ENCODE measurements at places on chromosomes 3 and 15.

DNA sequence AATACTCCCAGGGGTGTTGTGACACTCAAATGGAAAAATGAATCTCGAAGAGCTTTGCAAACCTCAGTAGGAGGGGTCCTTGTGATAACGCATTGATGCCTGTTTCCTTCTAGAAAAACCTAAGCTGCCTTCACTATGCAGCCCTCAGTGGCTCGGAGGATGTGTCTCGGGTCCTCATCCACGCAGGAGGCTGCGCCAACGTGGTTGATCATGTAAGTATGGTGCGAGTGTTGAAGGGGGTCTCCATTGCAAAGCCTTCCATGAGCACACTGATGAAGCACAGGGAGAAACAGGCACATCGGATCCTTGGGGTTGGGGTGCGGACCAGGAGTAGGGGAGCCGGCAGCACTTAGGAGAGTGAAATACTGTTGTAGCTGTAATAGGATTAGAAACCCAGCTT is 22.3 kb downstream of the ANKDD1A start:
- DNase-seq = no peak

- DNase-seq = no peak
These were observed 81.4 kb downstream of the SHQ1 start for GRCh38 chr3:72766866-72767265.

DNA sequence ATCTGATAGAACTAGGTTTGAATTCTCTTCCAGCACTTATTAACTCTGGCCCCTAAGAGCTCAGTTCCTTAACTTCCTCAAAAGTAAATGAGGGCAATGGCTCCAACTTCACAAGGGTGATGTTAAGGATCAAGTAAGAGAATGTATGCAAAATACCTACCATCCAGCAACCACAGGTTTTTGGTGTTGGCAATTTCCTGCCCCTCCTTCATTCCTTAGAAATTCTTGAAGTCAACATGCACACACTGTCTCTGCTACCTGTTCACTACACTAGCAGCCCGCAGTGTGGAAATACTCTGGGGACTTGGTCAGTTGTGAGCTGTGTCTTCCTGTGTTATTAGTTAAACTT is 5.0 kb downstream of the ZBED2 start:
- no peak for DNase-seq

DNA sequence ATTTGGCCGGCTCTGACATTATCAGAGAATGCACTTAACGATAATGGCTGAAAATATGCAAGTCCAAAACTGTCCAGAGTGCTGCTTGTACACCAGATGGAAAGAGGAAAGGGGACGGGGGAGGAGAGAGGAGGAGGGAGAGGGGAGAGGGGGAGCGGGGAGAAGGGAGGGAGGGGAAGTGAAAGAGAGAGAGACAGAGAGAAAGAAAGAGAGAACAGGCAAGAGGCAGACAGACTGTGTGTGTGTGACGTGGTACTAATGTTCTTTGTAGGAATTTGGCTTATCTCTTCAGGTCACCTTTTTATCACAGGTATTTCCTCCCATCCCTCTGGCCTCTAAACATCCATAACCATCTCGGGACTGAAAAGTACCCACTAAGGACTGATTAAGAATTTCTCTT is 75.1 kb upstream of the LMOD3 start:
- DNase-seq = no peak

- no peak for DNase-seq
These were observed 24.4 kb downstream of the TMEM45A start for GRCh38 chr3:100516838-100517237.

DNA sequence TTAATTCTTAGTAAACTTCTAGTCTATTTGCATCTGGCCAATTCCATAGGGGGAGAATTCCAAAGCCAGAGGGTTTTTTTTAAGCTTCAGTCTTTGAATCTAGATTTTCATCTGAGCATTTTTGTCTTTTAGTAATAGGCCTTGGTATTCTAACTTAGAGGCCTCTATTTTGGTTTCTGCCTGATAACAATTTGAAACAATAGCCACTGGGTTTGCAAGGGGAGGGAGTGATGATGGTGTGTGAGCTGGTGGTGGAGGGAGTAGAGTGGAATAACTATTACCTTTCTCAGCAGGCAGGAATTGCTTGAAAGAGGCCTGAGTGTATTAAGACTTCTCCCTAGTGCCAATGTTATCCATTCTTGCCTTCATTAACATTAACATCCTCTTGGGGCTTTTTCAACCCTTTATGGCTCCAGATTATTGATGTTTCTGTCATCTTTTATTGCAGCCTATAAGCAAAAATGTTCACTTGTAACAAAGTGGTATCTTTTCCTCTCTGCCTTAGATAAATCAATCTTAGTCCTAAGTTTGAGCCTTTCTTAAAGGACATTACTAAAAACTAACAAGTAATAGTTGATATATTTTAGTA is 26.5 kb upstream of the TCF12 start:
- no peak for DNase-seq

DNA sequence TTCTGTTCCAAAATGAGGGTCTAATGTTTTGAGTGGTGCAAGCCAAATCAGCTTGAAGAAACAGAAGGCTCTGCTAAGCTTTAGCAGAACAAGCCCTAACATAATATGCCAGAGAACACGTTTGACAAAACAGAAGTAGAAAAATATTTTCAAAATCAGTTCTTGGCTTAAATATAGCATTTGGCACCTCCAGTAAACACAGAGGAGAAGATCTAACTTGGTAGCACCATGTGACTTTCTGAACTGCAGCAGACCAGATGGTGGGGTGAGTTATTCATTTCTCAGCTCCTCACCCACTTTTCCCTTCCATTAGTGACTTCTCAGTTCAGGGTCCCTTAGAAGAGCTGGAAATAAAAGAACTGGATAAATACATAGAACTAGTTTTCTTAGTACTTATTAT is 395.8 kb downstream of the MAGI1 start:
- DNase-seq = no peak

GRCh38 chr15:97875513-97876280 is 84.8 kb upstream of the ARRDC4 start:
- no peak for DNase-seq

GRCh38 chr3:165170236-165170635 is 25.9 kb downstream of the SLITRK3 start:
- DNase-seq = no peak

GRCh38 chr3:195250473-195251251 is 20.3 kb downstream of the XXYLT1 start:
- no peak for DNase-seq
